Naive thymus-derived CD4-positive, alpha-beta T cell (primary cell): ENCODE measurements at places on chromosomes 3 and 15.
A peak's percentile ranks its signal among the peaks of the same experiment; 100 is the strongest.

GRCh38 chr3:119810018-119810435 is 28.1 kb downstream of the NR1I2 start:
- DNase-seq, result peak; percentile 51

DNA sequence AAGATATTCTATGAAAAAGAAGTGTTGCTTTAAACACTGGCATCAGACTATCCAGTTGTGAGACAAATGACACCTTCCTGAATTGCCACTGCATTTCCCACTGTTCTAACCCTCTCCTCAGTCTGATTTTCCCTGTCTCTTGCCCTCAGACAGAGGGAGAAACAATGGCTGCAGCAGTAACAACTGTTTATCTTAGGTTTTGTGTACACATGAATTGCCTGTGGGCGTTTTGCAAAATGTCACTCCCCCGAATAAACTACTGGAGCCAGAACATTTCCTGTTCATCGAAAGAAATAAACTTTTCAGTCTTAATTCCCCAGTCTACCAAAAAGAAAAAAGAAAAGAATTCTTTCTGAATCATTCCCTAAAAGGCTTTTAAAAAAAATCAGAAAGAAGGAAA is 155.1 kb downstream of the MAGI1 start:
- DNase-seq, result no peak

GRCh38 chr3:121793078-121793477 is 41.8 kb downstream of the IQCB1 start:
- no peak for DNase-seq

- DNase-seq, result no peak
Measured at GRCh38 chr3:1477669-1478068, 384.8 kb downstream of the CNTN6 start.

- no peak for DNase-seq
Measured at GRCh38 chr15:91926908-91927270, 73.4 kb downstream of the SLCO3A1 start.

DNA sequence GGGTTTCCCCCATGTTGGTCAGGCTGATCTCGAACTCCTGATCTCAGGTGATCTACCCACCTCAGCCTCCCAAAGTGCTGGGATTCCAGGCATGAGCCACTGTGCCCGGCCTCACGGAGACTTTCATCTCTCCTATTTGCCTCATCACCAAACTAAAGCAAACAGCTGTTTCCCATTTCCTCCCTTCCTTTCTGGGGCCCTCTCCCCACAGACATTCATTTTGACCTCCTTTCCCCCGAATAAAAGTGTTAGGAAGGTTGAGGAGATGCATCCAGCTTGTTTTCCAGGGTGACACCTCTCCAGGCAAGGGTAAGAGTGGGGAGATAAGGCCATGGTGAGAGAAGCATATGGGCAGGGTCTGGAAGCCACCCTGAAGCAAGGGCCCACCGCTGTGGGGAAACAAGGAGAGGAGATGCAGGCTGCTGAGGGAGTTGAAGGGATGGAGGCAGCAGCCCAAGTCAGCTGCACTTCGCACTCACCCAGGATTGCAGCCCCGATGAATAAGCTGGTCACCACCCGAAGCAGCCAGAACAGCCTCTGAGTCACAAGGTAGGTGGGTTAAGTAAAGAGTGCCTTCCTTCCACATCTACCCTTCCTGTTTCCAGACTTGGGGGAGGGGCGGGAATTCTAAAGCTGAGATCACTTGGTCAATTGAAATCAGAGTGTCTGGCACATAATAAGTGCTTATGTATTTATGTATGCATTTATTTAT is 7.7 kb downstream of the DUOXA2 start:
- DNase-seq, result no peak

- no peak for DNase-seq
Measured at GRCh38 chr3:25155652-25156471, 272.2 kb upstream of the RARB start.

DNA sequence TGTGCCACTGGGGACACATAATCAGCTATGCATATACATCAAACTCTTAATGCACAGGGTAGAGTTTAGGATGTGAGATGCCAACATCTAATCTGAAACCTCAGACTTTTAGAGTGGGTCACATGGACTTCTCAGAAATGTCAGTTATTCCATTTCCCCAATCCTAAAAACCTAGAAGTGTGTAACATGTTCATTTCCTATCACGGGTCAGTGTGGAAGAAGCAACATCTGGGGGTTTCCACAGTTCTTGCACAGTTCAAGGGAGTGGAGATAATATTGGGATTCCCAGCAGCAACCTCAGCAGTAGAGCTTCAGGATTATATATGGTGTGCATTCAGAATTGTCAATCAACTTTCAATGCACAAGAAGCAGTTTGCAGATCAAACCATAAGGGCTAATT is 44.4 kb upstream of the SPRED1 start:
- DNase-seq, result no peak

GRCh38 chr3:66195347-66195783 is 25.4 kb upstream of the SLC25A26 start:
- no peak for DNase-seq

DNA sequence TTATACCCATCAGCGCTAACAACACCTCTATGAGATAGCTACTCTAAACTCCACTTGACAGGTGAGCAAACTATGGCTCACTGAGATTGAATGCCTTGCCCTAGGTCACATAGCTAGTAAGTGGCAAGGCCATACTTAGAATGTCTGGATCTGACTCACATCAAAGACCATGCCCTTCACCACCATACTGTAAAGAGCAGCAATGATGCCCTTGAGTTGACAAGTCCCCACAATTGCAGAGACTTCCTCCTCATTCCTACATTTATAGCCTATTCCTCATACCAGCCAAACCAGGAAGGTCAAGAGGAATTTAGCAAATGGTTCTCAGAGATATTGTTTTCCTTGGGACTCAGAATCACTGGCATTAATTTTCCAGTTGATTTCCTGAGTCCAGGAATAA is 157.8 kb upstream of the SNTN start:
- no peak for DNase-seq

DNA sequence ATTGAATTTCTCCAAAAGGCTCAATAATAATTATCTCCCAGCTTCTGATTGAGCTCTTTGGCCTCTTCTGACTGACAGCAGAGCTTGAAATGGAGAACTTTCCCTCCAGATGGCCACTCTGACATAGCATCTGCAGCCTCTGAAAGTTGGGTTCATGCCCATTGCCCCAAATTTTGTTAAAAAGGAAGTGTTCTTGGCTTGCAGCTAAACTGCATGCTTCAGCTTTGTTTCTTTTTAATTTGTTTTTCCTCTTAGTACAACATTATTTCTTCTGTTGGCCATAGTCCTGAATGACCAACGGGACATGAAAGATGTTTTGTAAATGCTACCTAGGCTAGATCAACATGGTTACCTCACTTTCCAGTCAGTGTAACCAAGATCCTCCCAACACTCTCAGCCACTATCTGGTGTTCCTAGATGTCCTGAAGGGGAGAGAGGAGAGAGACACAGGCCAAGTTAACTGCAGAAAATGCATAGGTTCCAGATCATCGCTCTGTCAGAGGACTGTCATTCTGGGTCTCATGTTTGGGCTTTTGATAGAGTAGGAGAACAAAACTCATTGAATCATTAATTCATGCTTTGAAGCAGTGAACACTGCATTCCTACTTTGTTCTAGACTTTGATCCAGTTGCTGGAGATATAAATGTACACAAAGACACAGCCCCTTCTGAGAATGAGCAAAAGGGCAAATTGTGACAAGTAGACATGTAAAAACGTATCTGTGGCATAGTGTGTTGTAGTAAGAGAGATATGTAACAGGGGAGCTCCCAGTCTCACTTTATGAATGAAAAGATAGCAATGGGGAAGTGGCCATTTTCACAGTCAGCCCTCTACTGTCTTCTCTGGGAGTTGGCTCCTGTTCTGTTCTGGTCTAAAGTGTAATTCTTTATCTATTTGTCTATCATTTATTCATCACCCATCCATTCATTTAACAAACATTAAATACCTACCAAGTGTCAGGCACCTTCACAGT is 156.2 kb downstream of the ZNF621 start:
- DNase-seq, result no peak

GRCh38 chr3:48548126-48548525 is 8.5 kb downstream of the PFKFB4 start:
- DNase-seq, result no peak

GRCh38 chr3:152769523-152769922 is 65.4 kb upstream of the P2RY1 start:
- DNase-seq, result no peak

DNA sequence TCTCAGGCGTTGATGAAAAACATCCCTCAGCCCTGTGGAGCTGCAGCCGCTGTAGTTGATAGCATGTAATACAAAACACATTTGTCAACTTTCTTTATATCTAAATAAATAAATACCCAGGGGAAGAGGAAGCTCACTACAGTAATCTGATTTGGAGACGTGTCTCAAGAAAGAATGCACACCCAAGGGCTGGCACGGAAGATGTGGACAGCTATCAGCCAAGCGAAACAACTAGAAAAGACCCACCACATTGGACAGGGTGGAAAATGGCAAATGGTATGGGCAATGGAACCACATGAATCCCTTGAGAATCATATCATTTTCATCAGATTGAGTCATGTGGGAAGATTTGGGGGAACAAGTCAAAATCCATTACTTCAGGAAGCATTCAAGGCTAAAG is 43.1 kb upstream of the ALDH1A3 start:
- DNase-seq, result no peak
